ENCODE measurements at places on chromosomes 13 and 19.
A peak's percentile ranks its signal among the peaks of the same experiment; 100 is the strongest.

DNA sequence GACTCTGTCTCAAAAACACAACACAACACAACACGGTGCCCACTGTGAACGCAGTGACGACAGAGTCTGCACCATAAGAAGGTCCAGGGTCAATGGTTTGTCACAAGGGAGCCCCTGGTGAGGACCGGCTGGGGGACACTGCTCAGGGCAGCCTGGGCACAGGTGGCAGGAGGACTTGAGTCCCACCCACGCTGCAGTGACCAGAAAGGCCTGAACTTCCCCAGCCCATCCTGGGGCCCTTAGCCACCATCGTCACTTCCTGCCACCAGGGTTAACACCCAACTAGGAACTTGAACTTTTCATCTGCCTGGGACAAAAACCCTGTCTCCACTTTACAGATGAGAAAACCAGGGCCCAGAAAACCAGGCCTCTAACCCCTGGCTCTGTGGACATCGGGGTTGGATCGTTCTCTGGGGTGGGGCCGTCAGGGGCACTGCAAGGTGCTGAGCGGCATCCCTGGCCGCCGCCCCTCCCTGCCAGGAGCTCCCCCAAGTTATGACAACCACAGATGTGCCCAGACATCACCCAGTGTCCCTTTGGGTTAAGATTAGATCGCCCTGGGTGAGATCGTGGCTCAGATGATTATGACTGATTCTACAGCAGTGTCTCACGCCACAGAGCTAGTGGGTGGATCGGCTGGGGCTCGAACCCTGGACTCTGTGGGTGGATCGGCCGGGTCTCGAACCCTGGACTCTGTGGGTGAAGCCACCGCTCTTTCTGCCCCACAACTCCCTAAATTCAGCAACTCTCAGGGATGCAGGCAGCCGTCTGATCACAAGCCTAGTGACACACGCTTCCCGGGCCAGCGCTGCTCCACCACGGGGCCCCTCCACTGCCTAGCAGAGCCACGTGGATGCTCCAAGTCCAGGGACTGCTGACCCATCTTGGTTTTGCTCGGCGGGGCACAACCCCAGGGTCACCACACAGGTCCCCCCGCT lies 14.0 kb downstream of the MOB3A start:
- H3K4me3 ChIP-seq, result no peak overlapping the region
- H3K4me1 ChIP-seq, result no peaks in the 10 kb centered on the region
- no peak overlapping the region for H3K27ac ChIP-seq
- DNase-seq, result no peak
- H3K36me3 ChIP-seq, result no peaks in the 10 kb centered on the region
- H3K27me3 ChIP-seq, result no peaks in the 10 kb centered on the region

DNA sequence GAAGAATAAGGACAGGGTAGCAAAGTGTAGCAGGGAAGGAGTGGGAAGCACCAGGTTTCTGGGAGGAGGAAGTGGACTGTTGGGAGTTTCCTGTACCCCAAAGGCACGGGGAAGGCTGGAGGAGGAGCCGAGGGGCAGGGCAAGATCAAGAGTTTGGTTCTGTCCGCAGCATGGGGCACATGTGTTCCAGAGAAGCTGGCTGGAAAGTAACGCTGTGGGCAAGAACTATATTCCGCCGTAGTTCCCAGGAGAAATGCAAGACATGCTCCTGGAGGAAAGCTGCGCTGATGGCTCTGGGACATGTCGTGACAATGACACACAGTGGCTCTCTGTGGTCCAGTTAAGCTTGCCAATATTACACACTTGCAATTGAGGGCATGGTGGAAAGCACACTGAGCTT lies 51.7 kb upstream of the KPNA3 start:
- no peaks in the 10 kb centered on the region for H3K4me1 ChIP-seq
- H3K36me3 ChIP-seq, result no peaks in the 10 kb centered on the region
- H3K27ac ChIP-seq, result no peak overlapping the region
- H3K4me3 ChIP-seq, result no peak overlapping the region

- H3K27ac ChIP-seq, result peak overlapping the region; percentile 71
- H3K4me1 ChIP-seq, result no peaks in the 10 kb centered on the region
- no peaks in the 10 kb centered on the region for H3K27me3 ChIP-seq
- peak; percentile 73 for DNase-seq
- H3K36me3 ChIP-seq, result peaks cover 6% of the 10 kb centered on the region
These were observed 598 bp upstream of the LPAR2 start for GRCh38 chr19:19628501-19629134.

- no peaks in the 10 kb centered on the region for H3K4me1 ChIP-seq
- H3K27ac ChIP-seq, result no peak overlapping the region
- H3K4me3 ChIP-seq, result no peak overlapping the region
- DNase-seq, result no peak
- no peaks in the 10 kb centered on the region for H3K36me3 ChIP-seq
These were observed 278.0 kb downstream of the DACH1 start for GRCh38 chr13:71589032-71589431.

GRCh38 chr19:7924241-7924640 lies 1.7 kb downstream of the CTXN1 start:
- no peak overlapping the region for H3K27ac ChIP-seq
- H3K36me3 ChIP-seq, result no peaks in the 10 kb centered on the region
- no peak for DNase-seq
- no peak overlapping the region for H3K4me3 ChIP-seq

DNA sequence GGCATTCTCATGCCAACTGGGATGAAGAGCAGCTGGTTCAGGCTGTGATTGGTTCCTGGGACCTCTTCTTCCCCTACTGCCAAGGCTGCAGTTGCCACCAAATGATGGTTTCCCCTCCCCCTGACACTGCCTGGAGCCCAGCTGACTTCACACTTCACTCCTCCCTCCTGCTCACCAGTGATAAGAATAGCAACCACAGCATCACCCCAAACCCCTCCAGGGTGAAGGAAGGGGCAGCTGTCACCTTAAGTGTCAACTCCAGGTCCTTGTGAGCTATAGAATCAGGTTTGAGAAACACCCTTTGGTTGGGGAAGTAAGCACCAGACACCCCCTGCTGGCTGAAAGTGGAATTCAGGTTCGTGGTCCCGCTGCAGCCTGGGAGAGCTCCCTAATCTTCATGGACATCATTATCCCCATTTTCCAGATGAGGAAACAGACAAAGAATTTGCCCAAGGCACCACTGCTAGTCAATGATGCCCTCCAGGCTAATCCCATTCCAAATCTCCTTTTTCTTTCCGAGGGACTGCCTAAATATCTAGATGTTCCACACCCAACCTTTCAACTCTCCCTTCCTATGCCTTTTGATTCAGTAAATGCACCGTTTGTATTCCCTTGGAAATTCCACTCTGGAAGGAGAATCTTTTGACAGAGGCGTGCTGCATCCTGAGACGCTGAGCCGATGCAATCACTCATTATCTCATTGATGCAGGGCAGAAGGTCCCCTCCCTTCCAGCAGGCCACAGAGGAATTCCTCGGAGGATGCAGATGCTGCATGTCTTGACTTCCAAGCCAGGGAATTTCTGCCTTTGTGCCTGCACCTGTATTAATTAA lies 50.6 kb upstream of the UQCRFS1 start:
- no peak overlapping the region for H3K27ac ChIP-seq
- peak; percentile 91 for DNase-seq
- H3K27me3 ChIP-seq, result no peaks in the 10 kb centered on the region
- H3K36me3 ChIP-seq, result no peaks in the 10 kb centered on the region
- no peak overlapping the region for H3K4me3 ChIP-seq
- peaks cover 3% of the 10 kb centered on the region for H3K4me1 ChIP-seq

DNA sequence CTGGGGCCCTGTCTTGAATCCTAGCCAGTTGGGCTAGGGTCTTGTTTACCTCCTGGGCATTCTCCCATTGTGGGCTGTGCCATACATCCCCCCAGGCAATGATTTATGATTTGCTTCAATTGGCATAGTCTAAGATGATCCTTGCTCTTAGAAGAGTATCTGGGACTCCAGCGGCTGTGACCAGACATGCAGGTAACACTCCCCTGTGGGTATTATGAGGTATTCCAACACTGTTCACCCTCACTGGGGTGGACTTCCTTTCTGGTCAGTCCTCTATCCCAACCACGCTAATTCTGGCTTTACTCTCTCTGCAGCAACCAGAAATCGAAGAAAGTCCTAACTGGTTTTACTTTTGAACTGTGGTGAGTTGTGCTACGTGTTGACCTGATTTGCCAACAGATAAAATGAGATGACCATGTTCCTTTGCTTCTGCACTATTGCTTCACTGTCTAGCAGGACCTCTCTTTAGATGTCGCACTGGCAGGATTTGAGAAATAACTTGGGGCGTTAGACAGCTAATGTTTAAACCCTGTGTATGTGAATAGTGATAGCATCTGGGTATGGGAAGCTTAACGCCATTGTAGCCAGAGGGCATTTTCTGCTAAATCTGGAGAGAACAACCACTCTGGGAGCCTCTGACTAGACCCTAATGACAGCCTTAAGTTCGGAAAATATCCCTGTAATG lies 6.7 kb upstream of the LRCH1 start:
- H3K4me1 ChIP-seq, result no peaks in the 10 kb centered on the region
- H3K27ac ChIP-seq, result no peak overlapping the region
- H3K27me3 ChIP-seq, result no peaks in the 10 kb centered on the region
- H3K4me3 ChIP-seq, result no peak overlapping the region
- H3K36me3 ChIP-seq, result no peaks in the 10 kb centered on the region

Measured in H1 (cell line).